ENCODE measurements at places on chromosomes 7 and 10.
A peak's percentile ranks its signal among the peaks of the same experiment; 100 is the strongest.

DNA sequence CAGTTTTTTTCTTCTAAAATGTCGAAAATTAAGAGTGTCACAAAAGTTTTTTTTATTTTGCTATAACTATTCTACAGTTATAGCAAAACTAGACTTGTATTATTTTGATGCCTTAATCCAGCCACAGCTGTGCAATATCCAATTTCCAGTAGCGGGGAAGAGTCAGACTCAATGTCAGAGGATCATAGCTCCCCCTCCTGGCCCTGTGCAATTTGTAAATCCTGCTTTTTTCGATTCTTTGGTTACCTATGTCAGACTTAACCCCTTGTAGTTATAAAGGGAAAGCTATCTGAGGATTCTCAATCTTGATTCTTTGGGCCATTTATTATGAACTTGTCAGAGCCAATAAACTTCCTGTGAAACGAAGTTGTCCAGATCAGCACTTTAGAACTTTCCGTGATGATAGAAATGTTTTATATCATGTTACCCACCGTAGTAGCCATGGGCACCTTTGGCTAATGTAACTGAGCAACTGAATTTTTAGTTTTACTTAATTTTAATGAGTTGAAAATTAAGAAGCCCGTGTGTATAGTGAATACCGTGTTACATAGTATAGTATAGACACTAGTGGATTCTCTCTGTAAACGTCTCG, 87.7 kb upstream of the PRKCQ start:
- DNase-seq, result peak; percentile 32

GRCh38 chr7:136530831-136531230, 337.6 kb upstream of the CHRM2 start:
- DNase-seq, result no peak

GRCh38 chr7:479115-479947, 40.3 kb downstream of the PDGFA start:
- DNase-seq, result no peak

- peak; percentile 71 for DNase-seq
These were observed 62.8 kb upstream of the GSDME start for GRCh38 chr7:24819916-24820689.

DNA sequence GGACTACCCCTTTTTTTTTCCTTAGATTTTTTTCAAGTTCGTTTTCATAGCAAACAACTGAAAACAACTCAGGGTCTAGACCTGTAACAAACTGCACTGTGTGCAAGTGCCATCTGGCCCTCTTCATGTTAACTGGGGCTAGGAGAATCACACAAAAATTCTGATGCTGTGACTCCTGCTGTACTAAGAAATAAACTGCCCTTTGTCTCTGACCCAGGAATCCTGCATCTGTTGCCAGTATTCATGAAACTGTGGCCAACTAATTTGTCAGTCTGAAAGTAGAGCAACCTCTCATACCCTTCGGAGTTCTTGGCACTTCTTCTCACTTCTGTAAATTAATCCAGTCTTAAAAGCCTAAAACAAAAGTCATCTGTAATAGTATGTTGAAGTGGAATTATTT, 218.4 kb upstream of the PCDH15 start:
- no peak for DNase-seq

- DNase-seq, result no peak
These were observed 887 bp downstream of the COL13A1 start for GRCh38 chr10:69802424-69803161.

DNA sequence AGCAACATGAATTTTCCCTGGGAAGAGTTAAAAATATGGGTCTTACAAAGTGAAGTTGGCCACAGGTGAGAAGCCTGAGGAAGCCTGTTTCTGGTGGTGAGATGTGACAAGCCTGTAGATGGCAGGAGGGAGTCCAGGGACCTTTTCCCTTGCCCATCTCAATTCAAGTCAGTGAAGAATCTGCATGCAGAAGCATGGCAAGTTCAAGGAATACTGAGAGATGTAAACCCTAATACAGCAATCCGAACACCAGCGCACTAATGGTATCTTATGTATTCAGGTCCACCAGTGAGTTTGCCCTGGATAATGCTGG, 73.6 kb downstream of the RHOBTB1 start:
- DNase-seq, result no peak

GRCh38 chr7:2782565-2782964, 61.5 kb downstream of the GNA12 start:
- no peak for DNase-seq

DNA sequence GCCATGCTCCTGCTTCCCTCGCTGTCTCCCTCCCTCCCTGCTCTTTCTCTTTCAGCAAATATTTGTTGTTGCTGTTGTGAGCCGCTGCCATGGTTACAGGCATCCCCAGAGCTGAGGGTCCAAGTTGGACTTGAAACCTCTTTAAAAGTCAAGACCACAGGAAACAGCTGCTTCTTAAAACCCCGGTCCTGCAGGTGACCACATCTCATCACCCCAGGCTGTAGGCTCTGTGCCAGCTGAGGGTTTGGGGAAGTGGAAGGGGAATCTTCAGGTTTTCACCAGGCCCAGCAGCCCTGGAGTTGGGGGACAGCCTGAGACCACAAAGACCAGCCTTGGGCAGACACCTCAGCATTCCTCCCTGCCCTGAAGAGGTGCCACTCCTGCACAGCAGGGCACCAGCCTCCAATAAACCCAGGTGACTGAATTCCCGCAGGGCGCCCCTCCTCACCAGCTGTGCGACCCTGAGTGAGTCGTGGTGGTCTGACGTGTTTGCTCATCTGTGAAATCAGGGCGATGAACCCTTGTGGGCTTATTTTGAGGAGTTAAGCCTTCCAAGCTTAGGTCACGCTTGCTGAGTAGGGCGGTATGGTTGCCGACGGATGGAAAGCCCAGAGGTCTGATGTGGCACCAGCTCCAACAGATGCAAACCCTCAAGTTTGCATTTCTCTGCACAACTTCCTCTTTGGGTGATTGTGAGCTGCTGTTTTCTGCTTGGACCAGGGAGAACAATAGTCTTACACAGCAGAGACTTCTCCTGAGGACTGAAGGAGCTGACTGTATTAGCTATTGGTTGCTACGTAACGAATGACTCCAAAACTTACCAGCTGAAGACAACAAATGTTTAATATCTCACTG, 24.8 kb downstream of the NPTX2 start:
- no peak for DNase-seq

DNA sequence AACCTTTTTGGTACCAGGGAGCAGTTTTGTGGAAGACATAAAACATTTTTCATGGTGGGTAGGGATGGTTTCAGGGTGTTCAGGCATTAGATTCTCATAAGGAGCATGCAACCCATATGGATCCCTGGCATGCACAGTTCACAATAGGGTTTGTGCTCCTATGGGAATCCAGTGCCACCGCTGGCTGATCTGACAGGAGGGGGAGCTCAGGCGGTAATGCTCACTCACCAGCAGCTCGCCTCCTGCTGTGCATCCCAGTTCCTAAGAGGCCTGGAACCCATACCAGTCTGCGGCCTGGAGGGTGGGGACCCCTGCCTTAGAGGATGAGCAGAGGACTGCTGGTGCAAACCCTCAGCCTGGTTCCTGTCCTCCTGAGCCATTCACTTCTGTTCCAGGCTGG, 561.7 kb downstream of the SDK1 start:
- no peak for DNase-seq

GRCh38 chr7:83819911-83820310, 171.0 kb upstream of the SEMA3E start:
- no peak for DNase-seq

- DNase-seq, result no peak
These were observed 5.1 kb upstream of the SPOCK2 start for GRCh38 chr10:72093450-72093849.

GRCh38 chr7:7902845-7903244, 65.8 kb upstream of the GLCCI1 start:
- DNase-seq, result no peak

GRCh38 chr7:28360739-28361138, 51.6 kb upstream of the CREB5 start:
- DNase-seq, result no peak

DNA sequence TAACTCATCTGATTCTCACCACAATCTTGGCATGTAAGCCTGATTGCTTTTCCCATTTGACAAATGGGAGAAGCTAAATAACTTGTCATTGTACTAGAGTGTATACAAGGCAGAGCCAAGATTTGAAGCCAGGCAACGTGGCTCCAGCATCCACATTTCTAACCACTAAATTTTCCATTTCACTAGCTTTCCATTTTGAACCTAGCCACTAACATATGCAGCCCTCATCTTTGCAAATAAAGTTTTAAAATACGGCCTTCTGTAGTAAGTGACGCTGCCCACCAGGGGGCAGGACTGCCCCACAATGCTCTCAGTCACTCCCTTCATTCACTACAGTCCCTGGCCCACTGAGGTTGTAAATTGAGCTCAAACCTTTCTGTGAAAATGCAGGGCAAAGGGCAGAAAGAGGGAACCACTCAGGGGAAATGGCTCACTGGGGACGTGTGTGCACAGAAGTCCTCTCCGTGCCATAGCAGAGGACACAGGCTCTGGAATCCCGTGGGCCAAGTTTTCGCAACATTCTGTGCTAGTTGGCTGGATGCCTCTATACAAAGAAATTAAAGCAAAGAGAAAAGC, 315.7 kb downstream of the TNS3 start:
- DNase-seq, result no peak

DNA sequence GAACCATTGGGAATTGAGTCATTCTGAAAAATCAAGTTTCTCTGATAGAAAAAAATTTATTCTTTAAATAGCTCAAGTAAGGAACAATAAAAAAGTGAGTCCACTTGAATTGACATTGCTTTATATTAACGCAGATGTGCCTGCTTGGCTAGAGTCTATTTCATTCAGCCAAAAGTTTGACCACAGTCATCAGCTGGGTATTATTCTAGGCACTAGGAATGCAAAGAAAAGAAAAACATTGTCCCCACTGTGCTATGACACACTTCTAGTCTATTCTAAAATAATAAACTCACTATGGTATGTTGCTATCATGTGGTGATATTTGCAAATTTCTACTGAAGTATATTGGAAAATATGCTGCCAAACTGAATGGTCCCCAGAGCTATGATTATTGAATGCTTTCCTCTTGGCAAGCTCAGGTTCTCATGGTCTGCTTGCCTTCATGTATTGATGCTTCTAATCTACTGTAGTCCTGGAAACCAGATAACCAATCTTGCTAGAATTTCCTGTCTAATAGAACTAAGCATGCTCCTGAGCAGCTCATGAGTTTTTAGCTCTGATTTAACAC, 8.3 kb downstream of the SFRP4 start:
- DNase-seq, result no peak

DNA sequence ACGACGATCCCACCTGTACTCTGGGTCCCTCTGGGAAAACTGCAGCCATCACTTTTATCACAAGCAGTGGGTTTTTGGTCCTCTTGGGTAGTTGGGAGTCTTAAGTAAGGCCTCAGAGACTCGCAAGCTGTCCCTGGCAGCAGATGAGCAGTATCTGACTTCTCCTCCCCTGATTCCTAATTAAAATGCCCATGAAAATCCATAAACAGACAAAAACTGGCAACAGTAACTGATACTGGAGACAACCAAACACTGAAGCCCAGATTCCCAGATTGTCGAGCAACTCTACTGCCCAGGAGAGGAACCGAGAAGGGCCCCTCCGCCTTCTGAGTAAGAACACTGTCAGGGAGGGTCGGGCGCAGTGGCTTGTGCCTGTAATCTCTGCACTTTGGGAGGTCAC, 333.8 kb downstream of the CALN1 start:
- DNase-seq, result no peak

GRCh38 chr10:97713339-97713825, at the start of gene MARVELD1:
Gene MARVELD1 (plus strand): TSS chr10:97713730. CDS start chr10:97713877, 147 bp downstream.
- no peak for DNase-seq

DNA sequence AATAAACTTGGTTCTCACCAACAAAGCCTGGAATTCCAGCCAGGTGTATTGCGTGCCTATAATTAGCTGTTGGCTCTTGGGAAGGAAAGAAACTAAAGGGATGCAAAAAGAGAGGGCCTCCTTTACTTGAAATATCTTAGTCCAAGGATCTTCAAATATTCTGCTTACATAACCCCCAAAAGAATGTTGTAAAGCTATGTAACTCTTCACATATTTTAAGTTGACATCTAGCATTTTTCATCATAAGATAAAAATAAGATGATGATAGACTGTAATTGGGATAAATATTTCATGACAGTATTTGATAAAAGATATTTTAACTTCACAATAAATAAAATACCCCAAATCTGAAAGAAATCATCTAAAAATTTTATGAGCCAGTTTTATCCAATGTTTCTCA, 52.5 kb upstream of the SEPTIN7 start:
- DNase-seq, result no peak

DNA sequence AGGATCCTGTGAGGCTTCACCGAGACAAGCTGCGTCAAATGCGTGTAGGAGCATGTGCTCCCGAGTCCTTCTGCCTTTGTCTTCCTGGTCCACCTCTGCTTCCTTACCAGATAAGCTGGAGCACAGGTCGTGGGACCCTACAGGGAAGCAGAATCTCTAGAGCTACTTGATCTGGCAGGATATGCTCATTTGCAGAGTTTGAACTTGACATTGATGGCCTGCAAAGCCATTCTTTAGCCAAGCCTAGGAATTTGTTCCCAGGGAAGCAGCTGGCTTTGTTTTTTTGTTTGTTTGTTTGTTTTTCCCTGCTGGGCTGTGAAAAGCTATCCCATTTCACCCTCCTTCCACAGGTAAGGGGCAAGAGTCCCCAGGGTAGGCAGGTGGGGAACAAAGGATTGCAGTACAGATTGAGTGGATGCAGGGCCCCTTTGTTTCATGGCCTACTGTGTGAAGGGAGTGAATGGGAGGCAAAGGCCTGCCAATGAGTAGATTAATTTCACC, 200.0 kb upstream of the BMPER start:
- no peak for DNase-seq

DNA sequence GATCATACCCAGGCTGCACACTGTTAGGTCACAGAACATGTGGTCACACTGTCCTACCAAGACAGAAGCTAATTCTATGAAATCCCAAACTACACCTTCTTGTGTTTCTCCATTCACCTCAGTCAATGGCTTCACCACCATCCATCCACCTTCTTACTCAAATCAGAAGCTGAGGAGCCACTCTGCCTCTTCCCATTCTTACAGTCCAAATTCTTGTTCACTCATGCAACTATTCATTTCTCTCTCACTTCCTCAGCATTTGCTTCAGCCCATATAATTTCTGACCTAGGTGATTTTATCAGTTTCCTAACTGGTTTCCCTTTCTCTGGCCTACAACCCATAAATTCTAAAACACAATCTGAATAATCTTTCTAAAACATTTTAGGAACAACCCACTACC, 229.2 kb downstream of the LRRN3 start:
- DNase-seq, result no peak

GRCh38 chr10:47438857-47439474, 44.9 kb downstream of the ANXA8 start:
- no peak for DNase-seq

GRCh38 chr10:38147686-38148085, 53.5 kb downstream of the ZNF37A start:
- no peak for DNase-seq

Data from activated CD4-positive, alpha-beta T cell treated with anti-CD3 and anti-CD28 coated beads for 24 hours (primary cell).